ENCODE measurements at places on chromosomes 11 and 22. TPM values are rescaled to one million over a fixed set of nuclear protein-coding genes. Genes with fewer than 3 reads are reported as not detected.

The CREB3L1 gene
- not detected for total RNA-seq

- peak; percentile 47 for DNase-seq
Measured at GRCh38 chr11:45771193-45771565, 33.8 kb upstream of the SLC35C1 start.

The F2 gene
- 0.18 TPM for total RNA-seq

The OR10A2 gene
- 0.05 TPM for total RNA-seq

GRCh38 chr22:46633334-46633890 lies 13.2 kb downstream of the GRAMD4 start:
- no peak for DNase-seq

- DNase-seq: no peak
Measured at GRCh38 chr11:16000065-16000464, 356.3 kb downstream of the SOX6 start.

DNA sequence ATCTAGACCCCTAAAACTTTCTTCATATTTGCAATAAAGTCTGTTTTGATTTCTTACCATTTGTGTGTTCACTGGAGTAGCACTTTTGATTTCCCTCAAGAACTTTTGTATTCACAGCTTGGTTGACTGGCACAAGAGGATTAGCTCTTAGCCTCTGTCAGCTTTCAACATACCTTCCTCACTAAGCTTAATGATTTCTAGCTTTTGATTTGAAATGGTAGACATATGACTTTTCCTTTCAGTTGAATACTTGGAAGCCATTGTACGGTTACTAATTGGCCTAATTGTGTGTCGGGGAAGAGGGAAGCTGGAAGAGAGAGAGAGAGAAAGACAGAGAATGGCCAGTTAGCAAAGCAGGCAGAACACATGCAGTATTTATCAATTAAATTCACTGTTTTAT lies 180.5 kb downstream of the ARHGAP42 start:
- DNase-seq: no peak
